ENCODE measurements at places on chromosomes 12 and 14.

- DNase-seq: no peak
These were observed 644.9 kb upstream of the FOXG1 start for GRCh38 chr14:28121512-28122297.

DNA sequence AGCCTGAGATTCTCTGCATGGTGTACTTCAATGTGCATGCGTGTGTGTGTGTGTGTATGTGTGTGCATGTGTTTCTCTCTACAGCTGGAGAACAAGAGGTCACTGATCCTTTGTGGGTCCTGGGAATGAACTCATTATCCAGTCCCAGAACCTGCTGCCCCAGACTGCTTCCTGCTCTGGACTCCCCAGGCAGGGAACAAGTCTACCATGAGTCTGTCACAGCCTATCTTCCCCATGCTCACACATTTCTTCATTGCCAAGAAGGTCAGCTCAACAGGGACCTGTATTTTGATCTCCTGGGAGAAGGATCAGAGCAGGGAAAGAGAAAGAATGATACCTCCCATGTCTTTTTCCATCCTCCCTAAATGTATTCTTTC is 2.9 kb upstream of the AGAP2 start:
- no peak for DNase-seq

- no peak for DNase-seq
These were observed 499 bp downstream of the RNASE4 start for GRCh38 chr14:20684662-20685456.

- peak; percentile 68 for DNase-seq
These were observed 10.5 kb upstream of the JPH4 start for GRCh38 chr14:23588884-23589598.

DNA sequence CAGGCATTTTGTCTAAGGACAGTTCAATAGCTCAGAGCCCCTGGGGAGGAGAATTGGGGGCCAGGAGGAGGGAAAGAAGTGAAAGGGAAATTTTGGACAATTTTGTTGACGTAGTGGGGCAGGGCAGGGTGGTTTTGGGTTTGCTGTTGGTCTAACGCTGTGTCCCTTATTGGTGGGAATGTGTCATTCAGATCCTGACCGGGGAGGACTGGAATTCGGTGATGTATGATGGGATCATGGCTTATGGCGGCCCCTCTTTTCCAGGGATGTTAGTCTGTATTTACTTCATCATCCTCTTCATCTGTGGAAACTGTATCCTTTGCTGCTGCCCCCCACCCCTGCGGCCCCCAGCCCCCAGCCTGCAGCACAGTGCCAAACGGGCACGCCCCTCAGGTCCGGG is 212.1 kb upstream of the FKBP4 start:
- no peak for DNase-seq

DNA sequence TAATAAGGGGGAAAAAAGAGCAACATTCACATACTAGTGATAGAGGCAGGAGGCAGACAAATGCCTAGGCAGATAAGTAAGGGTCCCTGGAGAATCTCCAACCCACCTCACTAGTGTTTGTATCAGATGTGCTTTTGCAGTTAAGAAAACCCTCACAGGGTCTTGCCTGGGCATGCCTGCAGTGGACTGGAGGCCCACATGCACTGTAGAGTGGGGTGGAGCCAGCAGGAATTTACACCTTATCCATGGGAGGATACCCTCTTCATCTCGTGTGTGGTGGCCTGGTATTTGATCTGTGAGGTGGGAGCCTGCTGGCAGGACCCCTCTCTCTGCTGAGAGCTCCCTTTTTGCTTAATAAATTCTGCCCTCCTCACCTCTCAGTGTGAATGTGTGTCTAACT is 238.0 kb upstream of the SLC16A7 start:
- no peak for DNase-seq

- no peak for DNase-seq
These were observed 40.0 kb upstream of the DAAM1 start for GRCh38 chr14:59148334-59148900.

- no peak for DNase-seq
These were observed 7.0 kb upstream of the VRK1 start for GRCh38 chr14:96790186-96790585.

DNA sequence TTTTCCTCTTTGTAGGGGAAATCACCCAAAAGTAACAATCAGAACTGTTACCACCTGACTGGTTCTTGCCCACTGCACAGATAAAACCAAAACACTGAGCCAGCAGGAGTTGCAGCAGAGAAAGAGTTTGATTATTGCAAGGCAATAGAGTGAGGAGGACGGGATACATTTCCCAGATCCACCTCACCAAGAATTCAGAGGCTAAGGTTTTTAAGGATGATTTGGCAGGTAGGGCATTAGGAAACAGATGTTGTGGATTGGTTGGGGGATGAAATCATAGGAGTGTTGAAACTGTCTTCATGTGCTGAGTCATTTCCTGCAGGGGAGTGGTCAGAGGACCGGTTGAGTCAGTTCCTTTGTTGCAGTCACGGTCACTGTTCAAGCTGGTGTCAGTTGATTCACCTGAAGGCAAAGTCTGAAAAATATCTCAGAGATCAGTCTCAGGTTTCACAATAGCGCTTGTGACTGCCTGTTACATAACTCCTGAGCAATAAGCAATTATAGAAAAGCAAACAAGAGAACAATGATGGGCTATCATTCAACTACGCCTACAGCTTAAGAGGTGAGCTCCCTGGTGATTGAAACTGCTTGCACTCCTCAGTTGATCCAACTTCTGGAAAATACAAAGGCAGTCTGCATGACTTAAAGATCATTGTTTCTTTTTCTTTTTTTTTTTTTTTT is 20.3 kb upstream of the AMN1 start:
- peak; percentile 64 for DNase-seq

DNA sequence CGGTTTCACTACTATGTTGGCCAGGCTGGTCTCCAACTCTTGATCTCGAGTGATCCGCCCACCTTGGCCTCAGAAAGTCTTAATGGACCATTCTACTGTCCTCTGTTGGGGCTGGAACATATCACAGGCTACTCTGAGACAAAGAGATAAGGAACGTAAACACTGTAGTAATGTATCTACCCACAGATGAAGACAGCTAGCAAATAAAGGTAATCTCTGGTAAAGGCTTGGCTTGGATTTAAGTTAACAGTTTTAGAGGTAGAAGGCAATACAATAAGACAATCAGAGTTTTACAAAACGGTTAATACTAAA is 44.6 kb upstream of the ISM2 start:
- DNase-seq: no peak

GRCh38 chr12:532908-533565 is 73.3 kb downstream of the B4GALNT3 start:
- DNase-seq: no peak

DNA sequence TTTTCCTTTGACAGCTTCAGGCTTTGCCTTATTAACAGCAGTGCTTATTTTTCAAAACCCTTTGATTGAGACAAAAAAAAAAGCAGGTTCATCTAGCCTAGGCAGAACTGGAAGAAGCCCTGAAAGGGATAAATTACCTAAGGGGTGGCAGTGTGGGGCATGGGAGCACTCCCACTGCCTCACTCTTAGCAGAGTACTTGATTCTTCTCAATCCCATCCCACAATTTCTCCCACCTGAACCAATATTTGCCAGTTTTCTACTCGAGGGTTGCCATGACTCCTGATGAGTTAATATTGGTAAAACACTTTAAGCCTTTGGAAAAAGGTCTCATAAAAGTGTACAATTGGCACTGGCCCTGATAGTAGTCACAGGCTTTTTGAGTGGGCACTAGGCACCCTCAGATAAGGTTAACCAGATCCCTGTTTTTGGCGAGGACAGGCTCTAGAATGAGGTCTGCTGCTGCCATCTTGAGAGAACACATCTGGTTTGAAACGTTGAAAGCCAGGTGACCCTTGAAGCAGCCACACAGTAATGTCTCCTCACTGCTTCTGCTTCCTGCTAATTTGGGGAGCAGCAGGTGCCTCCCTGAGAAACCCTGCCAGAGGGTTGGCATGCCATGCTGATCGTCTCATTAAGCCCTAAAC is 320.0 kb downstream of the RAD51B start:
- no peak for DNase-seq

GRCh38 chr14:59026081-59026480 is 162.4 kb upstream of the DAAM1 start:
- no peak for DNase-seq

DNA sequence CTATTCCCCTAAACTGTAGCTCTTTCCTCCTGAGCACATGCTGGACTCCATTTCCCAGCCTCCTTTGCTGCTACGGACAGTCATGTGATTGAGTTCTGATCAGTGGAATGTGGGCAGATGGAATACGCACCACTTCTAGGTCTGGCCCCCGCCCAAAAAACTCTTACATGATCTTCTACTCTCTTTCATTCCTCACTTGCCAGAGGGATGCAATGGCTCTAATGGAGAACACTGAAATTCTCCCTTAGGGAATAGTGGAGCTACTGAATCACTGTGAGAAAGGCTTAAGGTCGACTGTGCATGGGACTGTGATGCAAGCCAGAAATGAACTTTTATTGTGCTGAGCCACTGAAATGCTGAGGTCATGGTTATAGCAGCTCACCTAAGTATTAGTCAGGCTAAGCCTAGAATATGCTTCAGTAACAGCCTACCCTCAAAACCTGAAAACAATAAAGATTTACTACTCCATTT is 13.0 kb upstream of the TMED2 start:
- no peak for DNase-seq

- no peak for DNase-seq
These were observed 31.5 kb downstream of the CFL2 start for GRCh38 chr14:34682787-34683321.

DNA sequence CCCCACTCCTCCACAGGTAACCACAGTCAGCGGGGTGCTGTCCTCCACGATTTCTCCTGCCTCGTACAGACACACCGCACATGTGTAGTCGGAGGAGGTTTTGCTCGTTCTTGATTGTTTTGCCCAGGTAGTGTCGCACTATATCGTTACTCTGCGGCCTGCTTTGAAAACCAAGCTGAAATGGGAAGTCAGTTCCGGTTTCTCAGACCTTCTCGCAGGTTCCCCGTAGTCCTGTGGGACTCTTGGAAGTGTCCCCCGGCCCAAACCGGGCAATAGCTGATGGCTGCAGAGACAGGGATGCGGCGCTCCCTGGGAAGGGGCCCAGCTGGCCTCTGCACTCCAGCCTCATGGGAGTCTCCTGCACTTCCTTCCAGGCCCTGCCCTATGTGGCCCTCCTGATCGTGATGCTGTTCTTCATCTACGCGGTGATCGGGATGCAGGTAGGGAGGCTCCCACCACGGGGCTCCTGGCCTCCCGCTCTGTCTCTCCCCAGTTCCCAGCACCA is 141.3 kb upstream of the FKBP4 start:
- DNase-seq: no peak

DNA sequence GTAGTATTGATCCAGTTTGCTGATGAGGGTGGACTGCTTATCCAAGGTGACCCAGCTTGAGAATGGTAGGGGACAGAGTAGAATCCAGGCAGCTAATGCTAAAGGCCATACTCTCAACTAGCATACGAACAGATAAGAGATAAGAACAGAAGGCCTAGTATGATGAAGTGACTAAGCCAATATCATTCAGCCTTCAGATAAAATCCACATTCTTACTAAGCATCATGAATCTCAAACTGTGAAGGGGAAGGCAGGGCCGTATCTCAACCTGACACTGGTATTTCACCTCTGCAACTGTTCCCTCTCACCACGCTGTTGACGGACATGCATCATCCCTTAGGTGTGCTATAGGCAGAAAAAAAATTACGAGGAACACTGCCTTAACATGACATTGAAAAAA is 8.1 kb upstream of the CKAP4 start:
- DNase-seq: no peak

DNA sequence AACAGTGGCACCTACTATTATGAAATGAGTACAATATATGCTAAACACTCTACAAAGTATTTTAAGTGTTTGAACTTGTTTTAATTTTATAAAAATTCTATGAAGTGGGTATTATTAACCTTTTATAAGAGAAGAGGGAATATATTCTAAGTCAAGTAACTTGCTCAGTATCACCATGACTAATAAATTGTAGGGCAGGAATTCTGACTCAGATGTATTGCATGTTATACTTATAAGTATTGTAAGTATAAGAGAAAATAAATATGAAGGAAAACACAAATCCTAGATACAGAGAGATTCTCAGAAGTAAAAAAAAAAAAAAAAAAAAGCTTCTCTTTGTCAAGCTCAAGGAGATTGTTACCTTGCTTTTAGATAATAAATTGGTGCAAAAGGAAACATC is 893.2 kb downstream of the SLC16A7 start:
- no peak for DNase-seq

- no peak for DNase-seq
These were observed 1108.6 kb downstream of the LRFN5 start for GRCh38 chr14:42715316-42715715.
